ENCODE measurements at places on chromosomes 12 and 14.

DNA sequence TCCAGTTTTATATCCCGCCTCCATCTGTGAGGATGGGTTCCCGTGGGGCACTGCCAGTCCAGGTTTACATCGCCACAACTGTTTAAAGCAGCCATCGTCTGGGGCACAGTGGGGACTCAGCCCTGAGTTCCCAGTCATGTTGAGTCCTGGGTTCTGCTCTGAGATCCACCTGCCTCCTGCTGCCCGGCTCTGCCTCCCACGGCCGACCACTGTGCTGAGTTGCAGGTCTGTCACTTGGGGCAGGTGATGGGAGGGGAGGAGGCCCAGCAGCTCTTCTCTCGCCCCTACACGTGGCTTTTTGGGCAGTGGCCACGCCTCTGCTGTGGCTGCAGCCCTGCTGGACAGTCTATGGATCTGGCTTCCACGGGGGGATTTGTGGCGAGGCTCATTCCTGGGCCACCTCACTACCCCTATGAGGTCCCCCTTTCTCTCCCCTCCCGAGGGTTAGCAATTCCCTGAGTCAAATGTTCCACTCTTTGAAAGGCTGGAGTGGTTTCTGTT is 143.0 kb downstream of the ADGRD1 start:
- no peak for DNase-seq

DNA sequence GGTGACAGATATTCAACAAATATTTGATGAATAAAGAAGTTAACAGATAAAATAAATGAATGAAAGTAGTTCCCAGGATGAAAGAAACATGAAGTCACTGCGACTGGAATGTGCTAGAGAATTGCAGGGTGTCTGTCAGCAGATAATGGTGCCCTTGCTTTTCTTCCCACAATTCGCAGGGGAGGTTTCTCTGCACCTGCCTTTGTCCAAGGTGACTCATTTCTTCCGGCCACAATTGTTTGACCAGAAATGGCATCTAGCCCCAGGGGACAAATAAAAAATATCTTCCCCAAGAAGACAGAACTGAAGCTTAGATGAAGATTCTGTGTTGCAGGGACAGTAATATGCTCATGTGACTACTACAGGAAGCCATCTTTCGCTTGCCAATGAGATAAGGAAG is 316.1 kb upstream of the TBX3 start:
- DNase-seq = no peak

- DNase-seq = peak; percentile 50
These were observed 57.2 kb downstream of the ESRRB start for GRCh38 chr14:76432827-76433752.

- no peak for DNase-seq
These were observed 66.0 kb upstream of the ACTN1 start for GRCh38 chr14:69044965-69045555.

- DNase-seq = no peak
These were observed 54.3 kb downstream of the CCDC85C start for GRCh38 chr14:99549684-99550083.

- DNase-seq = no peak
These were observed 61.8 kb downstream of the GLT1D1 start for GRCh38 chr12:128914908-128915563.

DNA sequence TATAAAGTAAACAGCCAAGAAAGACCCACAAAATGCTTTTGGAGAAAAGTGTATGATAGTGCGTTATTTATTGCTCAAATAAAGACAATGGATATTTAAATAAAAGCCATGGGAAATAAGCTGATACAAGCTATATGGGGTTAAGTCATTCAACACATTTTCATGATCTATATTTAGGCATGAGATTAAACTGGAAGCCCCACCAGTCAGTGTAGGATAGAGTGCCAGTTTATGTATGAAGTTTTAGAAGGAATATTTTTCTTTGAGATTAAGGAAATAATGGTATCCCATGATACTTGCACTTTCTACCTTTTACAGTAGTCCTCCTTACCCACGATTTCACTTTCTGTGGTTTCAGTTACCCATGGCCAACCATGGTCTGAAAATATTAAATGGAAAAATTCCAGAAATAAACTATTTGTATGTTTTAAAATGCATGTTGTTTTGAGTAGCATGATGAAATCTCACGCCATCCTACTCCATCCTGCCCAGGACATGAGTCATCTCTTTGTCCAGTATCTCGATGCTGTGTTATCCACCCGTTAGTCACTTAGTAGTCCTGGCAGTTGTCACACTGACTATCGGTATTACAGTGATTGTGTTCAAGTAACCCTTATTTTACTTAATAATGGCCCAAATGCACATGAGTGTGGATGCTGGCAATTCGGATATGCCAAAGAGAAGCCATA is 22.3 kb downstream of the SYT1 start:
- DNase-seq = no peak

GRCh38 chr12:11007608-11008007 is 9.5 kb upstream of the TAS2R20 start:
- DNase-seq = no peak

DNA sequence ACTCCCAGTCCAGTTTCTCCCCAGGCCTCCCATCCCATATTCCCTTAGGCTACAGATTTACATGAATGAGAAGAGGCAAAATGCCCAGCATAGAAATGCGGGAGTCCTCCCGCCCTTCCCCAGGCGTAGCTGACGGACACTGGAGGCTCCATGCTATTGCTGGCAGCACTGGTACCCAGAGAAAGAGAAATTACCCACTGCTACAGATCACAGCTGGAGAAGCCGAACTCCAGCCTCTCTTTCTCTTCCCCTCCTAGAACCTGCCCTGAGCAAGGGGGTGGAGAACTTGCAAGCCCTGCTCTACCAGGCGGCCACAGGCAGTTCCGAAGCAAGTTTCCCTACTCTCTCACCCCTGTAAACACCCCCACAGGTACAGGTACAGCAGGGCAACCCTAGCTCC is 3.6 kb downstream of the LTBR start:
- DNase-seq = no peak

GRCh38 chr12:76679778-76680177 is 84.1 kb upstream of the ZDHHC17 start:
- no peak for DNase-seq

DNA sequence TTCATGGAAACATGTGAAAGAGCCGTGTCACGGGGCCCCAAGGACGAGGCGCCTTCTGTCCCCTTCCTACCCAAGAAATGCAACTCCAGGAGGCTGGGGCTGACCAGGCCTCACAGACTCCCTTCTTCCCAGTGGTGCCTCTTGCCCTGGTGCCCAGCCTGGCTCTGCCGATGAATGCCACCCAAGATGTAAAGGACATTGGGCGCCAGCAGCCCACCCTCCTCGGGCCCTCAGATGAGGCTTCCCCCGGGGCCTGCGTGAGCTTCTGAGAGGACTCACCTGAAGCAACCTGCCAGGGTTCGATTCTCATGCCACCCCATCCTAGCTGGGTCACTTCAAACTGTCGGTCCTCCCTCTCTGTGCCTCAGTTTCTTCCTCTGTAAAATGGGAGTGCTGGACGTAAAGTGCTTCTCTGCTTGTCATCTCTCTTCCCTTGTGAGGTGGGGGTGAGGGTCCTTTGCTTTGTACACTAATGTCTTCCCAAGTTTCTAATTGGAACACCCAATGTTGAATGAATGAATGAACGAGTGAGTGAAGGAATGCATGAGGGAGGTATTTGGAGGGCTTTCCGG is 10.8 kb downstream of the FAM222A start:
- no peak for DNase-seq

- DNase-seq = no peak
These were observed 47.2 kb downstream of the PLCZ1 start for GRCh38 chr12:18690653-18691052.

DNA sequence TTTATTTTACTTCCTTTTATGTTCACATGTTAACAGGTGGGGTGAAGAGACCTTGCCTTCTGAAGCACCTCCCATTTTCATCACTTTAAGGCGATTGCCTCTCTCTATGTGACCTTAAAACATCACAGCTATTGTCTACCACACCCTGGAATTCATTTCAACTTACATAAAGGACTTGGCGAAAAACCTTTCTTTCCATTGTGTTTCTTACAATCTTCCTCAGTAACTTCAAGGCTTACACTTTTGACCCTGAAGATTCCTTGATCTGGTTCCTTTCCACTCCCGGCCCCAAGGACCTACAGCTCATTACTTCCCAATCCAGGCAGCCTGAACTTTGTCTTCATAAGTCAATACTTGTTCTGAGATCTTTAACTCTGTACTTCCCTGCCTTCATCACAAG is 443.3 kb downstream of the ADAMTS20 start:
- no peak for DNase-seq

GRCh38 chr14:100065942-100066574 is 836 bp downstream of the EVL start:
- no peak for DNase-seq

DNA sequence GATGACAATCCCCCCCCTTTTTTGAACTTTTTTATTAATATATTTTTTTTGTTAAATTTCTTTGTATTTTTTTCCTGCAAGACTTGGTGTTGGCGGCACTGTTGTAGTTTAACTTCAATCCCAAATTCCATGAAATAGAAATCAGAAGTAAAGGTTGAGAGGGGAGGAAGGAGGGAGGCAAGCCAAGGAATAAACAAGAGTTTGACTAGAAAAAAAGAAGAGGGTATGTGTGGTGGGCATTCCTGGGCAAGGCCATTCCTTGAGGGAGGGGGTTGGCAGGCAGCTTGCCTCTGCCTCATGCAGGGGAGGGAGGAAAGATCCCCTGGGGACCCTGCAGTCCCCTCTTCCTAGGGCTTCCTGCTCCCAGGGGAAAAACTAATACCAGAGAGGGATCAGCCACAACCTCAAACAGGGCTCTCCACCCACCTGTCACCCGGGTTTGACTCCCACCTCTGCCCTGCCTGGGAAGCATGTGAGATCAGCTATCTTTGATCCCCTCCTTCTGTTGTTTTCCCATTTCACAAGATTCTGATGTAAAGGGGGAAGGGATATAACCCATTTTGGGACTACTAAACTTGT is 519 bp upstream of the AP1G2 start:
- no peak for DNase-seq

GRCh38 chr14:56102941-56103340 is 15.3 kb upstream of the PELI2 start:
- no peak for DNase-seq

DNA sequence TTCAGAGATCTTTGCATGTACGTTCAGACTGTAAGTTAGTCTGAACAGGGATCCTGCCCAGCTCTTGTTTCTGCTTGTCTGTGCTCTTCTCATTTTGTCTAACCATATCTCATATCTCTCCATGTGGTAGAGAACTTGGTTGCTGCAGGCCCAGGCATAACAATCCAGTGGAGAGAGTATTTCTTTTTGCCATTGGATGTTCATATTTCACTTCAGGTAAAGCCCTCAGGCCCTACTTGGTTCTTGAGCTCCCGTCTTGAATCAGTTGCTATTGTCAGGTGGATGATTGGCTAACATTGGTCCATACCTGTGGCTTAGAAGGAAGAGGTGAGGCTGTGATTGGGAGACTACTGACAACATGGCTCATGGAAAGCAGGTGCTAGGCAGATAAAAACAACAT is 357.7 kb upstream of the FLRT2 start:
- DNase-seq = no peak

DNA sequence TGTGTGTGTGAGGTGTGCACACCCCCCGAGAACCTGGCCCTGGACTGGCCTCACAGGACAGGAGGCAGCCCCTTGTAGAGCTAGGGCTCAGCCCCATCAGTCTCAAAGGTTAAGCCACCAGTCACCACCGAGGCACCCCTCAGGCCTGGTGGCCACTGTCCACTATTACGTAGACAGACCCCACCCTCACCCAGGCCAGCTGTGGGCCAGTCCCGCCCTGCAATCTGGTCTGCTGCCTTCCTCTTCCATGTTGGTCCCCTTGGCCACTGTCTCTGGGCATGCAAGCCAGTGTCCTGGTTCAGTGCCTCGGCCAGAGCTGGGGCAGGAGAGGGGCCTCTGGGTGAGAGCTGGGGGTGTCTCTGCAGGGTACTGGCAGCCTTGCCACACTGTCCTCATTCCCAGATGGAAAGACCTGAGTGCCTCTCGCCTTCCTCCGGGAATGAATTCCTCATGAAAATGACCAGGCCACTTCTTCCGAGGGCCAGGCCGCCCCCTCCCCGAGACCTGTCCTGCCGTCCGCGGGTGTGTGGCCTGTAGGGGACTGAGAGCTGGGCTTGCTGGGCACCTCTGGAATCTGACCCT is 897 bp upstream of the TEX22 start:
- DNase-seq = no peak

DNA sequence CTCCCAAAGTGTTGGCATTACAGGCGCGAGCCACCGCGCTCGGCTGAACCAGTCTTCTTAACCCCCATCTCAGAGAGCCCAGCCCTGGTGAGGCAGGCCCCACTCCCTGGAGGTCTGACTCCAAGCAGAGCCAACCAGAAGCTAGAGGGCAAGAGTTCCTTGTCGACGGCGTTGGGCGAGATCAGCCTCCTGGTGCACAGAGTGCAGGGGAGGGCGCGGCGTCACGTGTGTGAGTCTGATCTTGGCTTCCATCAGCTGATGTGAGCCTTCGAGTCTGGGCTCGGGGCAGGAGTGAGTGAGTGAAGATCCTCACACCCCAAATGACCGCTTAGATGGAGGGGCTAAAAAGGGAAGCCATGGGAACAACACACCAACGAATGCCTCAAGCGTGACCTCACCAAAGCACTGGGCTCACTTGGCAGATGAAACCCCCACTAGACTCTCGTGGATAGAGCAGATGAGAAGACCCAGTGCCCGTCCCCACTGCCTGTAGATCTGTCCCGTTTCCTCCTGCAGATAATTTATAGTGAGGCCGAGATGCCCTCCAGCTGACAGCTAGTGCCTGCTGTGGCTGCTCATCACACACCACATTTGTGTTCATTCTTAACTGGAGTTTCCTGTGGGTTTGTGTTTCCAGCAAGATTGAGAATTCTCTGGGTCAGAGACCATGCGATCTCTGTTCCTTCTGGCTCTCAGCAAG is 28.6 kb upstream of the ADGRD1 start:
- DNase-seq = no peak

DNA sequence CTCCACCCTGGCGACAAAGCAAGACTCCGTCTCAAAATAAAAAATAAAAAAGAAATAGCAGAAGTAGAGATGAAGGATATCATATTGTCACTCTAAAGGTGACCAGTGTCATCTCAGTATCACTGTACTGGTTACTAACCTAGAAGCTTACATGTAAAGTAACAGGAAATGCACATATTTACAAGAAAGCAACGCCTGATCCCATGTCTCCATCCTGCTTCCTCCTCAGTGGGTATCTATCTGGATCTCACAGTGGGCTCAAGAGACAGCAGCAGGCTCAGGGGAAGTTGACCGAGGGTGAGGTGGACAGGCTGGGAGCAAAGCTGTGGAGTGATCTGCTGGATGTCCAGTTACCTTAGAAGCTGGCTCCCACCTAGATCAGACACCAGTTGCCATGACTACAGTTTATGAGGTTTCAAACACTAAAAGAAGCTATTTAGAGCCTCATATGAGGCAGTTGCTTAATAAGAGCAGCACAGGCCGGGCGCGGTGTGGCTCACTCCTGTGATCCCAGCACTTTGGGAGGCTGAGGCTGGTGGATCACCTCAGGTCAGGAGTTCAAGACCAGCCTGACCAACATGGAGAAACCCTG is 10.5 kb downstream of the MTRFR start:
- DNase-seq = no peak

- DNase-seq = no peak
These were observed 280.9 kb upstream of the FLRT2 start for GRCh38 chr14:85248881-85249635.

GRCh38 chr12:113413488-113413939 is 8.7 kb upstream of the SDSL start:
- no peak for DNase-seq

GRCh38 chr12:85979641-85980040 is 105.5 kb downstream of the NTS start:
- DNase-seq = no peak
